ENCODE measurements at places on chromosomes 1 and 21. TPM values are rescaled to one million over a fixed set of nuclear protein-coding genes. Genes with fewer than 3 reads are reported as not detected.
A peak's percentile ranks its signal among the peaks of the same experiment; 100 is the strongest.

DNA sequence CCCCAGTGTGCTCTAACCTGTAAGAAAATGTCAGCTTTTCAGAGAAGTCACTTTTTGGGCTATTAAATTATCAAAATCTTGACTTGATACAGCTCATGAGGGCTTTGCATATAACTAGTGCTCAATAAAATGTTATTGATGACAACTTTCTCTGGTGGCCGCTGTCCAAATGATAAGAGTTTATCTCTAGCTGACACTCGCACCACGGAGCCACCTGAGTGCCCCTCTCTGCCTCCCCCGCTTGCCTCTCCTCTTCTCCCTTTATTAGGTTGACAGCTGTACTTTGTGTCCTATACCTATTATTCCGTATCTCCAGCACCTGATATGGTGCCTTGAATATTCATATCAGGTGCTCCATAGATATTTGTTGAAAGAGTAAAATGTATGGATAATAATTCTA is 82.8 kb downstream of the PHTF1 start:
- H3K27ac ChIP-seq = no peak overlapping the region
- no peaks in the 10 kb centered on the region for H3K4me1 ChIP-seq
- H3K36me3 ChIP-seq = no peaks in the 10 kb centered on the region
- no peaks in the 10 kb centered on the region for H3K27me3 ChIP-seq
- no peak overlapping the region for H3K4me3 ChIP-seq

DNA sequence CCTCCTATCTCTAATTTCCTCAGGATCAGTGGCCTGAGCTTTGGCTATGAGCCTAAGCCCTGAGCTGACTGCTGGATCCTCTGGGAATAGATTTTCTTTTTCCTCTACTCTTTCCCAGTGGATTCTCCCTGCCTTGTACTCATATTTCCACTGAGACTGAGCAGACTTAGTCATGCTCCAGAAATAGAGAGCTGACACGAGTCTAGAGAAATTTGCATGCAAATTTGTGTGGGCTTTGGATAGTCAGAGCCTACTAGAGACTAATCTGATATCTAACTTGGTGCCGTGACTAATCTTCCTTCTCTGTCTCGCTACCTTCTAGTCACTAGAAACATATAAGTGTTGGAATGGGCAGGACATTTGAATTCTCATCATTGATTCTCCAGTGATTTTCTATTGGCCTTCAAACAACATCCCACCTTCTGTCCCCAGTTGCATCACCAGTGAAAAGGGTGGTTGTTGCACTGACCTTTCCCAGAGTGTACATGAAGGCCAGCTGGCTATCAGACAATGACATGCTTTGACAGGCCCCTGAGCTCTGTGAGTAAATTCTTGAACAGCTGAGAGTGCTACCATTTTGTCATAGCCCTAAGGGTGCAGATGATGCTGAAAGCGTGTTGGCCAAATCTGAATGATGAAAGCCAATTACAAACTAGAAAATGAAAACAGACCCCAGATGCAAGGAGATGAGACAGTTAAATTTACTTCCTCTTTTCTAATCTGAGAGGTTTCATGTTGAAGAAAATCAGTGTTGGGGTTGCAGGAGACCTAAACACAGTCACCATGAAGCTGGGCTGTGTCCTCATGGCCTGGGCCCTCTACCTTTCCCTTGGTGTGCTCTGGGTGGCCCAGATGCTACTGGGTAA is at the start of gene FCRLA:
TSS of gene FCRLA (plus strand) at position 748 of the 866 bp plus-strand sequence. CDS start at position 784, 36 bp downstream.
- no peak within 1 kb of the TSS for H3K27ac ChIP-seq
- no peaks in the 10 kb centered on the region for H3K4me1 ChIP-seq
- no peak within 1 kb of the TSS for H3K4me3 ChIP-seq
- no peaks in the 10 kb centered on the region for H3K36me3 ChIP-seq
- peaks cover 11% of the 10 kb centered on the region for H3K27me3 ChIP-seq

DNA sequence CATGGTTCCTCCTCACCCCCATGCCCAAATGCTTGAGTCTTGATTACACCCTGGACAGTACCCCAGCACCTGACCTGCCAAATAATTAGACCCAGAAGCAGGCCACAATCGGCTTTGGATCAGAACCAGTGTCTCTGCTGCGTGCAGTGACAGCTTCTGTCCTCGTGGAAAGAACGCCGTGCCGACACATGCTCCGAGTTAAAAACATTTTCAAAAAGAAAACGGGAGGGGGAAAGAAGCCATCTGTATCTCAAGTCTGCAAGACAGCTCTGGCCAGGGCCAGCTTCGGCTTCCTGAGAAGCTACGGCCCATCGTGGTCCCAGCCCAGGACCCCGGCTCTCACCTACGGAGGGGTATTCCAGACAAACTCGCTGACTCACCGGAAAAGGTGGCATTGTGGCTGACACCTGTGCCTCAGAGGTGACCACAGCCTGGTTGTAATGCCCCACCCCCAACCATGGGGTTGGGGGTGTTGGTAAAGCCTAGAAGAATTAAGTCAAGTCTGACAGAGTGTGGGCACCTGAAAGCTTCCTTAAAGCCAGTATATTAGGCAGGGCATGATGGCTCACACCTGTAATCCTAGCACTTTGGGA is 25.8 kb downstream of the SSBP3 start:
- peak; percentile 73 for DNase-seq
- H3K36me3 ChIP-seq = peaks cover 24% of the 10 kb centered on the region
- peaks cover 74% of the 10 kb centered on the region for H3K4me1 ChIP-seq
- H3K27me3 ChIP-seq = no peaks in the 10 kb centered on the region

REN gene
- not detected for total RNA-seq

- no peak overlapping the region for H3K27ac ChIP-seq
- no peak overlapping the region for H3K4me3 ChIP-seq
- H3K4me1 ChIP-seq = no peaks in the 10 kb centered on the region
- H3K36me3 ChIP-seq = no peaks in the 10 kb centered on the region
- H3K27me3 ChIP-seq = no peaks in the 10 kb centered on the region
Measured at GRCh38 chr1:110318046-110318445, 21.1 kb upstream of the RBM15 start.

IGSF9 gene
- 0.07 TPM for total RNA-seq

TBX19 gene
- 1.5 TPM for total RNA-seq

- no peak overlapping the region for H3K27ac ChIP-seq
- H3K27me3 ChIP-seq = no peaks in the 10 kb centered on the region
Measured at GRCh38 chr1:93331412-93331811, 14.3 kb upstream of the DR1 start.

RNU1-4 gene
- total RNA-seq = 820 TPM

SH2D2A gene
- total RNA-seq = 315 TPM

GRCh38 chr1:20787840-20788795 is 1.0 kb upstream of the HP1BP3 start:
- H3K4me1 ChIP-seq = peaks cover 18% of the 10 kb centered on the region
- H3K4me3 ChIP-seq = peak overlapping the region; percentile 91
- peak overlapping the region; percentile 93 for H3K27ac ChIP-seq
- H3K27me3 ChIP-seq = no peaks in the 10 kb centered on the region
- DNase-seq = peak; percentile 4
- peaks cover 10% of the 10 kb centered on the region for H3K36me3 ChIP-seq

DNA sequence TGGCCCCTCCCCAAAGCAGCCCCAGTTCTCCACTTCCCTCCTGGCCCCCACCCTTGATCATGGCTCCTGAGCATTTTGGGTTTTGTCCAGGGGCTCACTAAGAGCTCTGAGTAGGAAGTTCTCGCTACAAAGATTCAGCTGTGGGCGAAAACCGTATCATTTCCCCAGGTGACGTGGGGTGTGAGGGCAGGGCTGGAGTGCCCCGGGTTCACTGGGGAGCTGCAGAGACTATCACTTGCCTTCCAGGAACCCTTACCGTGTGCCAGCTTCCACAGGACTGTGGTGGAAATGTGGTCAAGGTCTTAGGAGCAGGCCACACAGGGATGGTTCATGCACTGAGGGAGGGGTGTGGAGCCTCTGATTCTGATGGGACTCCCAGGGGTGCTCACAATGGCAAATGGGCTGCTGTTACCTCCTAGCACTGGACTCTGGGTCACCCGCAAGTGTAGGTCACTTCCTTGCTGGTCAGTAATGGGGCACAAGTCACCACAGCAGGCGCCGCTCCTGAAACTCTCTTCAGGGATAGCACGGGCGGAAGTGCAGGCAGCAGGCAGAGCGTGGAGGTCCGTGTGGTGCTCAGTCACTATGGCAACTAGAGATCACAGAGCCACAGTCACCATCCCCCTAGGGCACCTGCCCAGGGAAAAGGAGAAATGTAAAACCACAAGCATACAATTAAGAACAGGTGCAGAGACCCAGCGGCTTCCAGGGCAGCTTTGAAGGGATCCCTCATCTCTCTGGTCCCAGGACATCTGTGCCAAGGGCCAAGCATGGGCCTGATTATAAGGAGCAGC is 35.4 kb downstream of the RSPH1 start:
- no peaks in the 10 kb centered on the region for H3K36me3 ChIP-seq
- DNase-seq = peak; percentile 68
- H3K27ac ChIP-seq = peak overlapping the region; percentile 50
- peak overlapping the region; percentile 24 for H3K4me3 ChIP-seq
- H3K4me1 ChIP-seq = peaks cover 66% of the 10 kb centered on the region

DNA sequence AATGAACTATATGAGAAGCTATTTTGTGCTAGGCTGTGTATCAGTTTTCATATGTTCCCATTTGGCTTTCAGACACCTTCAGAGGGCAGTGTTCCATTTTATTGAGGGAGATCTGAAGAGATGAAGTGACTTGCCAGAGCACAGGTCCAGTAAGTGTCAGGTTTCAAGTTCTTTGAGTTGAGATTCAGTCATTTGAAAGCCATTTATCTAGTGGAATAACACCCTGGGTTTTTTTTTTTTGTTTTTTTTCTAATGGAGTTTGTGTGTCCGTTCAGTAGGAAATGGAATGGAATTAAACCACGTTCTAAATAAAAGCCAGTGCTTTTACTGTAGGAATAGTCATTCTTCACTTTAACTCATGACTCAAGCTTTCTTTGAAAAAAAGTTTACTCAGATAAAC is 652.9 kb upstream of the USP24 start:
- H3K36me3 ChIP-seq = no peaks in the 10 kb centered on the region
- DNase-seq = no peak
- H3K4me3 ChIP-seq = no peak overlapping the region
- H3K27ac ChIP-seq = no peak overlapping the region

DNA sequence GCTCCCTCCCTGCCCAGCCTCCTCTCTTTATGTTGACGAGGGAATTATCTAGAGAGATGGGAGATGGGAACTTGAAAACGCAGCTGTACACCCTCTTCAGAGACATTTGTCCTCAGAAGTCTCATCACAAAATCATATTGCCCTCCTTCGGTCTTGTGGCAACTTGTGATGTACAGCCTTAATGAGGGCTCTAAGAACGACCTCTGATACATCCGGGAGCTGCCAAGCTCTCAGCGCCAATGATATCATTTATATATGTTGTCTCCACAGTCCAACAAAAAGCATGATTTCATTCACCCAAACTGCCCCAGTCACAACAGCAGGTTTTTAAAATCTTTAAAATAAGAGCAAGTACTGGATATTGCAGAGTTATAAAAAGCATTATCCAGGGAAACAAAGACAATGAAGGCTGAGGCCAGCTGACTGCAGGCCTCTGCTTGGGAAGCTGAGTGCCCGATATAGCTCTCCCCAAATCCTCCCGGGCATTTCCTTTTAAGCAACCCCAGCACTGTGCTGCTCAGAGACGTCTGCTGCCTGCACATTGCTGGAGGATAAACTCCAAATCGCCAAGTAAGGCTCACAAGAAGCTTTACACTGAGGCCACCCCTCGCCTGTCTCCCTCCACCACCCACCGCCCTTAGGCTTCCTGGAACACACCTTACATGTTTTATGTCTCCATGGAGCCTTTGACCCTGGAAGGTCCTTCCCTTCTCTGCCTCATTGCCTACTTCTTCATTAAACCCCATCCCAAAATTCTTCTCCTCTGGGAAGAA is 236.1 kb downstream of the C1orf94 start:
- H3K27me3 ChIP-seq = peaks cover 14% of the 10 kb centered on the region
- no peak overlapping the region for H3K27ac ChIP-seq
- H3K36me3 ChIP-seq = no peaks in the 10 kb centered on the region
- DNase-seq = no peak
- H3K4me1 ChIP-seq = no peaks in the 10 kb centered on the region

Data from activated CD8-positive, alpha-beta T cell treated with anti-CD3 and anti-CD28 coated beads for 36 hours (primary cell).